ENCODE measurements at places on chromosomes 11 and 22.

- no peak for DNase-seq
Observed at GRCh38 chr22:48968201-48968959, 859.3 kb downstream of the BRD1 start.

- no peak for DNase-seq
Observed at GRCh38 chr22:26323013-26323412, 106.0 kb upstream of the ASPHD2 start.

DNA sequence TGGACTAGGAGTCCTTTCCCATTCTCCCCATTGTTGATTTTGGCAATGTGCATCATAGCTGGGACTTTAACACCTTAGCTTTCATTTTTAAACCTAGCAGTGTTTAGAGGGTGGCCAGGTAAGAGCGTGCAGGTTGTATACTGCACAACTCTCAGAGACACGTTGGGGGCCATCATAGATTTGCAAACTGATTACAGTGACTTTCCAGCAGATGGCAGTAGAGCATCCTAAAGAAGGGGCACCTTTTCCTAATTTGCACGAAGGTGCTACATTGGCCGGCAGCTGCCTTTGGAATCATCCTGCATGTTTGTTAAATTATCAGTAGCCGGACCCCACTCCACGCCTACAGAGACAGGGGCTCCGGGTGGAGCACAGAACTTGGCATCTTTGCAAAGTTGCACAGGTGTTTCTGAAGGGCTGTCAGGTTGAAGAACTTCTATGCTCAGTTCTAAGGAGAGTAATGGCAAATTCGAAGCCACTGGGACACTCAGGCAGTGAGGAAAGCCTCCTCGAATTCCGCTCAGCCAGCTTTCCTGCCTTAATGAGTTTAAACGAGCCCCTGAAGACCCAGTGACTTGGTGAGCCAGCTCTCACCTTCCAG lies 7.7 kb downstream of the LHFPL7 start:
- peak; percentile 7 for DNase-seq

GRCh38 chr22:49062802-49063544 lies 764.7 kb downstream of the BRD1 start:
- no peak for DNase-seq

- no peak for DNase-seq
Observed at GRCh38 chr22:31639436-31640039, 22.5 kb downstream of the PISD start.

Measured in CD8-positive, alpha-beta T cell (primary cell).